ENCODE measurements at places on chromosomes 1 and 21. TPM values are rescaled to one million over a fixed set of nuclear protein-coding genes. Genes with fewer than 3 reads are reported as not detected.

The ADGRL2 gene
- total RNA-seq = 104 TPM

The SLAMF7 gene
- total RNA-seq = not detected

The KRTAP7-1 gene
- total RNA-seq = not detected

The SEC22B gene
- 46.2 TPM for total RNA-seq

The S100A16 gene
- 200 TPM for total RNA-seq

The DIRAS3 gene
- 1.8 TPM for total RNA-seq

The KCNA10 gene
- not detected for total RNA-seq

The DYNLT5 gene
- total RNA-seq = not detected

The GBP7 gene
- not detected for total RNA-seq

The NIBAN1 gene
- 13.8 TPM for total RNA-seq

The LCE3E gene
- not detected for total RNA-seq

The CATSPERE gene
- 0.36 TPM for total RNA-seq

The CDC20 gene
- 27.6 TPM for total RNA-seq

The MPL gene
- total RNA-seq = not detected

The CNKSR1 gene
- total RNA-seq = not detected

The NBPF6 gene
- total RNA-seq = not detected

The CA14 gene
- total RNA-seq = not detected

All from cardiac atrium fibroblast (primary cell).